ENCODE measurements at places on chromosomes 2 and 18.
A peak's percentile ranks its signal among the peaks of the same experiment; 100 is the strongest.

- no peak for DNase-seq
Measured at GRCh38 chr2:88027697-88028389, 11.5 kb upstream of the RNU2-63P start.

DNA sequence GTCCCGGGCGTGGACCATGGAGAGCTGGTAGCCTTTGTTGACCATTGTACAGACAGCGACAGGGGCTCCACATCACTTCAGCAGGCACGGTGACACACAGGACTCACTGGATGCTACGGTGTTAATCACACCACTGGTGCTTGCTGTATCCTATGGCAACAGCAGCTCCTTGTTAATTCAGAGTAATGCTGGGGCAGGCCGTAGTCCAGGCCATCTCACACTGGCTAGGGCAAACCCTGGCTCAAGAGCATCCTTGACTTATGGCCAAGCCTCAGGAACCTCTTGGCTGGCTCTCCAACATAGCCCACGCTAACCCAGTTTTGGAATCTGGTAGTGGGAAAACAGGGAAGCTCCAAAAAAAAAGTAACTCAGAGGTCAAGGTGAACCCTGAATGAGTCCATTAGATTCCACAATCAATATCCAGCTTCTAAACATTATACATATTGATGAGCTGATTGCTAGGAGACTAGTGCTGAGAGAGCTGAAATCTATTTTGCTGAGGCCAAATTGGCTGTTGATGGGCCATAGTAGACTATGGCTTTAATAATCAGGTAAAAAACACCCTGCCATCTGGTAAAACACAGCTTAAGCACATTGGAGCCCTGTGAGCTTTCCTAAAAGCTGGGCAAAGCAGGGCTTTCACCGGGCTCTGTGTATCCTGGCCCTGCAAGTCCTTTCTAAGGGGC lies 253.6 kb downstream of the PRKCE start:
- DNase-seq = no peak

GRCh38 chr2:61016392-61017002 lies 1.0 kb upstream of the PEX13 start:
- no peak for DNase-seq

DNA sequence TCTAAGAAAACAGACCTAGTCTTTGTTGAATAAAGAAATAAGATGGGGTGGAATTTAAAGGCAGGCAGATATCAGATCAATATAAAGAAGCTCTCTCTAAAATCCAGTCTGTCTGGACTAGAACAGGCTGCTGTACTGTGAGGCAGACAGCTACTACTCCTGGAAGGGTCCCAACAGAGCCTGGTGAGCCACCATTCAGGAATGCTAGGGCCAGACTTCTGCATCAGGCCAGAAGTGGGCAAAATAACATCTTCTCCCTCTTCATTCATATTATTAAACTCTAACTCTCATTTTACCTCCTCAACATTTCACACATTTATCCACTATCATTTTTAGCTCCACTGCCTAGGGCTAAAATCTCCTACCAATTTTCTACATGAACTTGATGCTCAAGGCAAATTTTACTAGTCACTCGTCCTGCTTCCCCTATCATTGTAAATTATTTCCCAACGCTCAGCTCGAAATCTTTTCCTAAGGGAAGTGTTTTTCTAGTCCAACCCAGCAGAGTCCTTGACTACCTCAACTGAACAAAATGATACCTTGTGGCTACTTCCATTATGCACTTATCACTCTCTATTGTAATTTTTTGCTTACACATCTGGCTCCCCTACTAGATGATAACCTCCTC lies 45.2 kb upstream of the GLS start:
- peak; percentile 60 for DNase-seq

Data from fibroblast of the conjunctiva (primary cell).